ENCODE measurements at places on chromosomes 1 and 21.

DNA sequence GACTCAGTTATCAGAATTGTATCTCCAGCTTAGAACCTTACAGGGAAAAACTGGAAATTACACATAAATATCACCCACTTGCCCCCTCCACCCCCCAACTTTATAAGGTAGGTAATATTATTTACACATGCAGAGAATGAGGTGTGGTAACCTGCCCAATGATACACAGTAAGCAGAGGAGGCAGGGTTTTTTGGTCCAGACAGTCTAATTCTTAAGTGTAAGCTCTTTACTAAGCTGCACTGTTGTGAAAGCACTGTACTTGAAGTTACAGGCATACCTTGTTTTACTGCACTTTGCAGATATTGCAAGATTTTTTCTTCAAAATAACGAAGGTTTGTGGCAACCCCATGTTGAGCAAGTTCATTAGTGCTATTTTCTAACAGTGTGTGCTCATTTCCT lies 24.8 kb upstream of the MYOCOS start:
- DNase-seq, result no peak

GRCh38 chr1:208767816-208768215 lies 523.6 kb upstream of the PLXNA2 start:
- no peak for DNase-seq

- no peak for DNase-seq
These were observed 64.7 kb downstream of the PRRC2C start for GRCh38 chr1:171550050-171550449.

DNA sequence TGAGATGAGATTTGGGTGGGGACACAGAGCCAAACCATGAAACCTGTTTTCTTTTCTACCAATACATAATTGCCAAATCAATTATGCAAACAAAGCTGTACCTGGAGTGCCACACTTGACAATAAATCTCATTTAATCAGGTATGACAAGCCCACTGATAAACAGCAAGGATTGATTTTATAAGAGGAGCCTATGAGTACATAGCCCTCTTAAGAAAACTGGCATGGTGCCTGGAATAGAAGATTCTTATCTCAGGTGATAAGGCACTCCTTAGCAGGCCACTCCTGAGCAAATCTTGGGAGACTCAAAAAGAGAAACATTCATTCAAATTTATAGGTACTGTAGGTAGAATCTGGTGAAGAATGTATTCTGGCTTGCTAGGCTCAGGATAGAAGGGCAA lies 28.6 kb upstream of the PDE4B start:
- no peak for DNase-seq

- no peak for DNase-seq
These were observed 18.9 kb downstream of the PTPRU start for GRCh38 chr1:29255134-29255666.

- DNase-seq, result no peak
These were observed 129.6 kb downstream of the USH2A start for GRCh38 chr1:216293683-216294082.

GRCh38 chr1:181514298-181515290 lies 31.3 kb downstream of the CACNA1E start:
- no peak for DNase-seq

- DNase-seq, result no peak
These were observed 73.0 kb upstream of the PTGS2 start for GRCh38 chr1:186753241-186753640.

DNA sequence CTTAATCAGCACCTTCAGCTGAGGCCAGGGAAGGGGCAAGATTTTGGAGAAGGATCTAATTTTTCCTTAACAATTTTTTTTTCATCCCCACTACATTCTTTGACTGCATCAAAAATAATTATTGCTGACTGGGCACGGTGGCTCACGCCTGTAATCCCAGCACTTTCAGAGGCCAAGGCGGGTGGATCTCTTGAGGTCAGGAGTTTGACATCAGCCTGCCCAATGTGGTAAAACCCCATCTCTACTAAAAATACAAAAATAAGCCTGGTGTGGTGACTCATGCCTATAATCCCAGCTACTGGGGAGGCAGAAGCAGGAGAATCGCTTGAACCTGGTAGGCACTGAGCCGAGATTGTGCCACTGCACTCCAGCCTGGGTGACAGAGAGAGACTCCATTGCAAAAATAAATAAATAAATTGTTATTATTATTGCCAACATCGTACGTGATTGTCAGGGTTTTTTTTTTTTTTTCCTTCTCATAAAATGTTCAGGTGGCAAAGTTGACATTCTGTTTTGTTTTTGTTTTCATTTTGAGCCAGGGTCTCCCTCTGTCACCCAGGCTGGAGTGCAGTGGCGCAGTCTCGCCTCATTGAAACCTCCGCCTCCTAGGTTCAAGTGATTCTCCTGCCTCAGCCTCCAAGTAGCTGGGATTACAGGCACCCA lies 37.3 kb upstream of the MORC3 start:
- no peak for DNase-seq

DNA sequence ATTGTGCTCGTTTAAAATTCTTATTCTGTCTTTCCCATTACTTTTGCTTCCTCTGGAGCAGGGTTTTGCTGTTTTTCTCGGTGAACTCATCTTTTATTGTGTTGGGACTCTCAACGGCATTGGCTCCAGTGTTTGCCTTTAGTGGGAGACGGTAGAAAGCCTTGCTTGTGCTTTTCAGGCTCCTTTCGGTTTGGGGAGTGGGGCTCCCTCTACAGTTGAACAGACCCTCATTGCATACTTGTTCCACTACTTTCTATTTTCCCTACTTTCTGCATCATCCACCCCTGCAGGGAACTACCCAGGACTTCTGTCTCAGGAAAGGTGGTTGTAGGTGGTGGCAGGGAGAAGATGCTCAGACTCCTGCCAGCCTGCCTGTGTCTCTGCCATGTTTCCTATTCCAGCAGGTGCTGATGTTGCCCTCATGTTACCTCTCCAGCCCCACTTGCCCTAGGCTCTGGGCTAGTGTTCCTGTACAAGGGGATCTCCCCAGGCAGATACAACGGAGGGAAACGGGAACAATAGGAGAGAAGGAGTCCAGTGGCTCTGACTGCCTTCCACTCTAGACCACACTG lies 68.5 kb upstream of the ZBTB18 start:
- no peak for DNase-seq

GRCh38 chr1:3053366-3053980 lies 15.5 kb upstream of the PRDM16 start:
- no peak for DNase-seq

GRCh38 chr1:77467021-77467595 lies 185.3 kb downstream of the AK5 start:
- no peak for DNase-seq

DNA sequence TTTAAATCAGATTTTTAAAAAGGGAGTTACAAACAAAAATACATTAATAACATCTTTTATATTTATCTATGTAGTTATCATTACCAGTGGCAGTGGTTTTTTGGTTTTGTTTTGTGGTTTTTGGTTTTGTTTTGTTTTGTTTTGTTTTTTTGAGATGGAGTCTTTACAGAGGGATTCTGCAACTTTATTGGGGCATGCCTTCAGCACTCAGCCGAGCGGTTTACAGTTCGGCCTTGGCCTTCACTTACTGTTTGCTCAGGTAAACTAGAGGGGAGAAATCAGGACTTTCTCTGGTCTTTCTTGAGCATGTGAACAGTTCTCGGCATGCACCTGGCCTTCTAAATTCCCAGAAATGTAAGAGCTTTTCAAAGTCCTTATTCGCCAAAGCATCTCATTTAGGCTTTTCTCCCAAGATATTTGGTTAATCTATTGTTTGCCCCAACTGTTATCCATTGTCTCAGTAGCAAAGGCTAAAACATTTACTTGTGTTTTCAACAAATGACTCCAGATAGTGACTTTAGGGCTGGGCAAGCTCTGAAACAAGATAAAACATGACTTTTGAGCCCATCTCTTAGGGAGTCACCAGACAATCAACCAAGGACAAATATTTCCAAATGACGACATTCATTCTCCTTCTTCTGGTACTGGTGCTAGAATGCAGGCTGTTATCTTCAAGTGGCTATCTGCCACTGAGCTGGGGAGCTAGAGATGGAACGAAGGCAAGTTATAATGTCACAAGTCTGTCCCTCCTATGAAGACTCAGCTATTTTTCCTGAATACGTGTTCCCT lies 48.4 kb upstream of the ADORA3 start:
- DNase-seq, result no peak

DNA sequence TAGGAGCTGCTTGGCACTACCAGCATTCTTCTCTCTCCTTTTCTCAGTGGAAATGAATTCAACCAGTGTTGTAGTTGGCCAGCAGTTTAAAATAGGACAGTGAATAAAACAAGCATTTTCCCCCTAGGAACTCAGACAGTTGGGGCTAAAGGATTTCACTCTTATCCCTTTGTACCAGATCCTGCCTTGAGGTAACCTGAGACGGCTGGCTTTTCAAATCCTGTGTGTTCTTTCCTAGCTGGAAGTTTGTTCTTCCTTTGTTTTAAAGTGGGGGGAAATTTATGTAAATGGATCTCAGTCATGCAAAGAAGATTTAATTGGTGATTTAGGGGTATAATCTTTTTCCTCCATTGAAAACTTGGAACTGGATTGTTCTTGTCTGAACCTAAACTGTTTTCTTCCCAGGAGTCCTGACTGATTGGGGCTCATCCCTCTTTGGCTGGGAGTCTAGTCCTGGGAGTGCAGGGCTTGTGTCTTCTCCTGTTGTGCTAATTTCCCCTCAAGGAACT lies 23.3 kb downstream of the ZP4 start:
- DNase-seq, result no peak

GRCh38 chr1:100523038-100523652 lies 14.8 kb upstream of the GPR88 start:
- DNase-seq, result no peak

DNA sequence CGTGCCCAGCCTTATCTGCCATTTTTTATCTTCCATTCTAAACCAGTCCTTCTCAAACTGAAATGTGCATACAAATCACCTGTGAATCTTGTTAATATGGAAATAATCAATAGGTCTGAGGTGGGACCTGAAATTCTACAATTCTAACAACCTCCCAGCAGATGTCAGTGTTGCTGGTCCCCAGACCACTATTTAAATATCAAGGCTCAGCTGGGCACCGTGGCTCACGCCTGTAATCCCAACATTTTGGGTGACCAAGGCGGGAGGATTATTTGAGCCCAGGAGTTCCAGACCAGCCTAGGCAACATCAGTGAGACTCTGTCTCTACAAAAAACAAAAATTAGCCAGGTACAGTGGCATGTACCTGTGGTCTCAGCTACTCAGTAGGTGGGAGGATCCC lies 4.1 kb downstream of the UQCRHL start:
- peak; percentile 7 for DNase-seq

- no peak for DNase-seq
These were observed 13.9 kb downstream of the PALMD start for GRCh38 chr1:99659755-99660210.

DNA sequence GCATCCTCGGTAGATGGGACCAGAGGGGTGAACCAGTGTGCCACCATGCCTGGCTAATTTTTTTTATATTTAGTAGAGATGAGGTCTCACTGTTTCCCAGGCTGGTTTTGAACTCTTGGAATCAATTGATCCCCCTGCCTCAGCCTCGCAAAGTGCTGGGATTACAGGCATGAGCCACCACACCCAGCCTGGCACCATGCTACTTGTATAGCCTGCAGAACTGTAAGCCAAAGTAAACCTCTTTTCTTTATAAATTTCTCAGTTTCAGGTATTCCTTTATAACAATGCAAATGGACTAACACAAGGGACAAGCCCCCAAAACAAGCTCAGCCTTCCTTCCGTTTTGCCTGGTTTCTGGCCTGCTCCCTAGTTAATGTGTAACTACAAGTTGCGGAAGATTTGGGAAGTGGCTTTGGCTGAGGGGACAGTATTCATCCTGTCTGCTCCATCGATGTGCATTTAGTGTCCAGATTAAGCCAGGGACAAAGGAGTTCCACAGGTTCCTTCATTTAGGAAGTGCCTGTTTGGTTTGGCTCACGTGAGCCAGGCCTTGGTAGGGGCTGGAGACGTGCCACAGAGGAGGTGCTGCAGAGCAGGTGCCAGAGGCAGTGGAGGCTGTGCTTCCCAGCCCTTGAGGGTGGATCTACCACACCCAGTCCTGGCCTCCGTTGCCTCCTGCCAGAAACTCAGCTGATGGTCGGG lies 4.4 kb downstream of the AVPR1B start:
- DNase-seq, result no peak

DNA sequence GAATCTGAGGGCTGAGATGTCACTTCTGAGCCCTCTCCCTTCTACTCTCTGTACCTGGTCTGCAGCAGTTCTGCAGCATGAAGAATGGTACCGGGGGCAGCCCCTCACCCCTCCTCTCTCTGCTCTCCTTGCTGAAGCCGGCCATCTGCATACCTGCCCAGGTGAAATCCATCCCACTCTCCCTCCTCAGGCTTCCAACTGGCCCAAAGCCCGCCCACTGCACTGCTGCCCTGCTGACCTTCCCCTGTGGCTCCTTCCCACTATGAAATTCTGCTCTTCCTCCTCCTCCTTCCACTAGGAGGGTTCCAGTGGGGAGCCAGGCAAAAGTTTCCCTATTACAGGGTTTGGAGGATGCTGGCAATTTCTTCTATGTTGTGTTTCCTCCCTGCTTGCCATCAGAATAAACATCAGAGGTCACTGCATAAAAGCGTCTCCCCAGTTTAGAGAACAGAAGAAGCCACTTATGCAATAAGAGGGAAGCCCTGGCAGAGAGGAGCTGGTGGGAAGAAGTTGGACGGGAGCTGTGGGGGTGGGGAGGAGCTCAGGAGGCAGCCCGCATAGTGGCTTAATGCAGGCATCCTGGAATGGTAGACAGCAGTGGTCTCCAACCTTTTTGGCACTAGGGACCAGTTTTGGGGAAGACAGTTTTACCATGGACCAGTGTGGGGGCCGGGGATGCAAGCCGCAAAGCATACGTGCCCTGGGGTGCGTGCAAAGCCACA lies 30.3 kb downstream of the TMCO4 start:
- no peak for DNase-seq

DNA sequence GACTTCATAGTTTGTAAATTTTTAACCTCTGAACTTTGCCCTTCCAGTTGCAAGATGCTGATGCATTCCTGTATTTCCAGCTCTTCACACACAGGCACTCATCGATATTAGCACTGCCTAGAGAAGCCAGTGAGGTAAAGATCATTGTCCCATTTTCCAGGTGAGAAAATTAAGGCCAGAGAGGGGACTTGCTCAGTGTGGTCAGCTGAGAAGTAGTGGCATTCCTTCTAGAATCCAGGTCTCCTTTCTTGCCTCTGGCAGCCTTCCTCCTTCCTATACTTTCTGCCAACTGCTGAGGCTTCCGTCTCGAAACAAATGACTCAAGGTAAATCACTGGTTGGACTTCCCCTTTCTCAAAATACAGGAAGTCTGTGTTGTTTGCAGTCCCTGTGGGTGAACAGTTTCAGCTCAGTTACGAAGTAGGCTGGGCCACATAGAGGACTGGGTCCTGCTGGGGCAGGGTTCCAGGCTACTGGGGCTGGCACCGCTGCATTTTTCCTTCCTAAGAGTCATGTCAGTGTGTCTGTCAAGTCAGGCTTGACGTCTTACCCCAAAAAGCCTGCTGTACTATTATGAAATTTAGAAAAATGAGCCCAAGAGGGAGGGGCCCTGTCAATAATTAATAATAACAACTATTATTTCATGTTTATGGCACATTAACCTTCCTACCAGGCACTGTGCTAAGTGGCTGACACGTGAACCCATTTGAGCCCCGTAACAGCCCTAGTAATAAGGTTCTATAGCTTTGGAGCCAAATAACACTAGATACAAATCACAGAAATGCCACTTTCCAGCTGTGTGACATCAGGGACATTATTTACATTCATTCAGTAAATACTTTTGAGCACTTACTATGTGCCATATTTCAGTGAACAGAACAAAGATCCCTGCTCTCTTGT lies 16.6 kb upstream of the RNF19B start:
- DNase-seq, result peak; percentile 87

GRCh38 chr1:25821112-25821476 lies 1.3 kb downstream of the MTFR1L start:
- DNase-seq, result no peak

GRCh38 chr1:178926046-178926445 lies 55.2 kb upstream of the ANGPTL1 start:
- DNase-seq, result no peak

Measured in CD4-positive, alpha-beta T cell treated with Interferon alpha-2 for 1 hour (primary cell).